ENCODE measurements at places on chromosomes 5 and 9. TPM values are rescaled to one million over a fixed set of nuclear protein-coding genes. Genes with fewer than 3 reads are reported as not detected.

SPAAR gene
- total RNA-seq, result 0.84 TPM

OXCT1 gene
- total RNA-seq, result 0.24 TPM

GFI1B gene
- total RNA-seq, result not detected

NR2F1 gene
- total RNA-seq, result 9.7 TPM

DNA sequence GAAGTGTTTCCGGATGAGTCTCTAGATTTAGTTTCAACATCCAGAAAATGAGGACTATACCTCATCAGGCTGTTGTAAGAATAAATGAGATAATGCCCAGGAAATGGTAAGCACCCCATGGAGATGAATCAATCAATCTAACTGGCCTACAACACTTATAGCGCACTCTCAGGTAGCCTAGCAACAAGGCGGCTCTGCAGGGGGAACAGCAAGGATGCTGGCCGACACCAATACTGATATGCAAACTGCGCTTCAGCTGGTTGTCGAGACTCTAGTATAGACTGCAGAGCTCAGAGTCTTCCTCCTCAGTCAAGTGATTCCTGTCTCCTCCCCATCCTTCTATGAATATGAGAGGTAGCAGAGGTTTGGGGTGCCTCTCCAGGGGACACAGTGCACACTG, 218.8 kb upstream of the WWC1 start:
- DNase-seq, result no peak

GRCh38 chr5:174533751-174534241, 190.6 kb upstream of the MSX2 start:
- no peak for DNase-seq

DNA sequence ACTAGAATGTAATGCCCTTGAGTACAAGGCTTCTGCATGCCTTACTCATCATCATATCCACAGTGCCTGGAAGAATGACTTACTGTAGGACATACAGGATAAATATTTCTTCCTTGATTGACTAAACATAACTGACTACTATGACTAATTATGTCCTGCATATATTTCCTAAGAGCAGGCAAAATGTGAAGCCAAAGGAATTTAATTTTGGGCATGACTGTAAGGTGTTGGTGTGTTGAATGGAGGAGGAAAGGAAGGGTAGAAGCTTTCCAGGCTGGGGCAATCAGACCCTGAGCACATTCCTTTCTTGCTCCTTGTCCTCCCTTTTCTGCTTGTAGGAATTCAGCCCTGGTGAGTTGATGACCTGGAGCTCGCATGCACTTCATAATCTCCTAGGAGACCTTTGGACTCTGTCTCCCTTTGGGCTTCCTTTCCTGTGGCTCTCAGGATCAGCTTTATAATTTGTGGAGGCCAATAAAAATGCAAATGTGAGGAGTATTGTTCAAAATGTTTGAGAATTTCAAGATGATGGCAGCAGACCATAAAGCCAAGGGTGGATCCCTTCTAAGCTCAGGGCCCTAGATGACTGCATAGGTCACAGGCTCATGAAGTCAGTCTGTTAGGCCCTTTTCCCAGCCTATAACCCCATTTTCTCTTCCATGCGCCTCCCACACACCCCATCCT, 174.0 kb downstream of the HMHB1 start:
- DNase-seq, result no peak

- no peak for DNase-seq
Observed at GRCh38 chr9:29039258-29039657, 1466.0 kb upstream of the C9orf72 start.

DNA sequence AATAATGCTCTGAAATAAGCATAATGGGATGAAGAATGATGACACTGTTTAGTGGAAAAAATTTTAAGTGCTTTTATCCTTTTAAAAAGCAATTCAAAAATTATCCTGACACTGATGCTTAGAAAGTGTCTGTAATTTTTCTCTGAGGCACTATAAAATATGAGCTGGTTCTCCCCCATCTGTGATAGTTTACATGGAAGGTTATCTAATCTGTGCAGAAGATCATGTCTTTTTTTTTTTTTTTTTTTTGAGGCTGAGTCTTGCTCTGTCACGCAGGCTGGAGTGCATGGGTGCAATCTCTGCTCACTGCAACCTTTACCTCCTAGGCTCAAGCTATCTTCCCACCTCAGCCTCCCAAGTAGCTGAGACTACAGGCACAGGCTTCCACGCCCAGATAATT, 15.2 kb upstream of the TAF11L2 start:
- no peak for DNase-seq

DNA sequence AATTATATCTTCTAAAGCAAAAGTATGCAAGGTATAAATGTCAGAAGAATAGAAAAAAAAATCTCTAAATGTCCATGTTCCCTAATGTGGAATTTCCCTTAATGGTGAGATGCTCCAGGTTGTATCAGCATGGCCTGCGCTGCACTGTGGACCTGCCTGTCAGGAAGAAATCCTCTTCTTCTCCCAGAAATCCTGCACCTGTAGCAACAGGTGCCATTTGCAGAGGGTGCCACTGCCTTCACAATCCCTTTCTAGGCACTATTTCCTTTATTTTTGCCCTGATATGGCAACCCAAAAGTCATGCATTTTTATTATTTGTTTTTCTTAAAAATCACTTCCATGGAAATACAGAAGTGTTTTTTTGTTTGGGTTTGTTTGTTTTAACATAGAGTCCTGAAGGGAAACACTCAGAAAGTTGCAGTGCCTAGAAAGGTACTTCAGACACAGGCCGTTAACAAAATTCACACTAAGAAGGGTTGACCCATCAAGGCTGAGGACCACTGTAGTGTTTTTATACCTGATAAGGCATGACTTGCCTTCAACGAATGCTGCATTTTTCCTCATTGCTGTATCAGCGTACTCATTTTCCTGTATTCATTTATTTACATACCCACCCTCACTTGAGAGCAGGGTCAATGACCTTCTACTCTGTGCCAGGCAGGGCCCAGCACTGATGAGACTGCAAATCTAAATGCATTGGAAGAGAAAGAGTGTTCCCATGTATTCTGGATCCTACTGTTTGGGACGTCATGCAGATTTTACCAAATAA, 177.8 kb downstream of the SNX18 start:
- no peak for DNase-seq

GRCh38 chr5:99070822-99071221, 142.0 kb upstream of the CHD1 start:
- no peak for DNase-seq

- DNase-seq, result no peak
Observed at GRCh38 chr5:124457101-124457500, 289.3 kb downstream of the ZNF608 start.

GRCh38 chr5:143514616-143515335, 111.3 kb upstream of the NR3C1 start:
- no peak for DNase-seq

DNA sequence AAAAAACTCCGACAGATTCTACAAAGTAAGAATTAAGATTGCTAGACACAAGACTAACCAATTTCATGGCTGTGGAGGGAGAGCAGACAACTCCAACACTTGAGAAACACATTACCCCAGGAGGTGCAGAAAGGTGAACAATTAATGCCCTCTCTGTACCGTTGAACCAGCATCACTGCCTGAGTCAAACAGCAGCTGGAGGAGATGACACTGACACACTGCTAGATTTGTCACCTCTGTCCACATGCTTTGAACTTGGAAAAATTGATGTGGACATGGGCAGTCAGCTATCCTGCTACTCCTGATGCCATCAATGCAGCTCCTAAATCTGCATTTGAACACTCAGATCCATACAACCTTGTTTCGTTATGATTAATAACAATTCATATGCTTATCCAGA, 51.7 kb downstream of the GPBP1 start:
- DNase-seq, result no peak

All from right lobe of liver (tissue), 6 donors.